HT-29 (cell line): ENCODE measurements at places on chromosomes 4 and X. TPM values are rescaled to one million over a fixed set of nuclear protein-coding genes. Genes with fewer than 3 reads are reported as not detected.

DNA sequence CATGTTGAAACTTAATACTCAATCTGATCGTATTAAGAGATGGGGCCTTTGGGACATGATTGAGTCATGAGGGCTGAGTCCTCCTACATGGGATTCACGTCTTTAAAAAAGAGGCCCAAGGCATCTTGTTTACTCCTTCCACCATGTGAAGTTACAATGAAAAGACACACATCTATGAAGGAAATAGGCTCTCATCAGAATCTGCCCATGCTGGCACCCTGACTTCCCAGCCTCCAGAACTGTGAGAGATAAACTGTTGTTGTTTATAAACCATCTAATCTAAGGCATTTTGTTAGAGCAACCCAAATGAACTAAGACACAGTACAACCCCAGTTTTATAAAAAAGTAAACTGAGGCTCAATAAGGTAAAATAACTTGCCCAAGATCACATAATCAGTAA lies 32.3 kb downstream of the PPP3CA start:
- no peak for DNase-seq

UGT2B15 gene
- 0.28 TPM in 1 of 2 replicates, not detected in the other for total RNA-seq

CSAG2 gene
- not detected in 2 replicates for total RNA-seq

DNA sequence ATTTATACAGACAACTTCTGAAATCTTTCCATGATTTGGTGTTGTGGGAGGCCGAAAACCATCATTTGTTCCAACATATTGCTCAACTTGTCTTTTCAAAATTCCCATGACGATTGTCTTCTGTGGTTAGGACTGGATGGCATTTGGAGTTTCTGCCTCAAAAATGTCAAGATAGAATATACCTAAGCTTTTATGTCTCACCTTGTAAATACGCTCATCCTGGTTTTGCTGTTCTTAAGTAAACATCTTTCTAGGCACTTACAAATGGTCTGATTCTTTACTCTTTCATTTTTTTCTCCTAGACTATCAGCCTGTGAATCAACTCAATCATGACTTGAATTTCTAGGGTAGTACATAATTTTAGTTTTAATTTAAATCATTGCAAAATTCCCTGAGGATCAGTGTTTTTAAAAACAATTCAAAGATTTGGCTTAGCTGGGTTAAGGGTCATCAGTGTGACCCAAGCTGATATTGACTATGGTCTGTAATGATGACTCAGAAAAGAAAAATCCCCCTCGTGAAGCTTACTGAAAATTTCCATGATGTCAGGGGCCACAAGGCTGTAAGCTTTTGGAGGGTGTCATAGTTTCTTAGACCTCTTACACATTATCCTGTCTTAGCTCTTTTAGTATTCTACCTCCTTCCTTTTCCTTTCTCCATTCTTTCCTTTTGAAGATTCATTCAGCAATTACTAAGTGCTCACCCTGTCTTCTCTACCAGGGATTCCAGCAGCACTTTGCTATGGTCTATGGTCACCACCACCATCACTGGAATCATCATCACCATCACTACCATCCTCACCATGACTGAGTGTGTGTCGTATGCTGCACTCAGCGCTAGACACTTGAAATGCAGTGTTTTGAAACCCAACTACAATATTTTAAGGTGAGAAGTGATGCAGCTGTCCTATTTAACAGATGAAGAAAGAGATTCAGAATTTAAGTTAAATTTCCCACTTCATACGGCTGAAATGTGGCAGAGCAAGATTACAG lies 124.4 kb downstream of the CPE start:
- DNase-seq, result no peak

IRS4 gene
- total RNA-seq, result not detected in 2 replicates

DNA sequence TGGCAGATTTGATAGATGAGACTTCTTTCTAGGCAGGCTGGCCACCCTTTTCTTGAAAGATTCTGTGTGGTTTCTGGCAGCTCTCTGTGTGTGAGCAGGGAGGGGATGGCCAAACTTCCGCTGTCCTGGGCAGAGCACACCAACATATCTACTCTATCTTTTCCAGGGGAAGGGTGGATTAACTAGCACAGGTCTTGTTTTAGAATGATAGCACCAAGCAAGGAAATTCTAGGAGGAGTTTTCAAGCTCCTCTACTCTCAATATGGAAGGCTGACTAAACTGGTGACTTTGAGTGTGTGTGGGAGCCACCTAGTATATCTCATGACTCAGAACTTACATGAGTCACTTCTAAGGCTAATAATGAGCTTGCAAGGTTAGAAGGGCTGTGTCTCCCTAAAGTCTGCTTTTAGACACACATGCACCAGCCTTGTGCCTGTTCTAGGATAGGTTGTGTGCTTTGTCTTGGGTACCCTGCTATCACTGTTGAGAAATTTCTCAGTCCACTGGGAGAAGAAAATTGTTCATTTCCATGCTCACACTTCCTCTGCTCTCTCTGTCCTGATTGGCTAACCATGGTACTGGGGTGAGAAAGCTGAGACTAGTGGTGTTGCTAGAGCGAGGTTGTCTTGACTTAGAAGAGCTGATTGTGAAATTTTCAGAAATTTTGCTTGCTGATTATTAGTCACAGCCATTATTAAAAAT lies 72.9 kb downstream of the YIPF6 start:
- peak; percentile 46 for DNase-seq

GAGE1 gene
- not detected in 2 replicates for total RNA-seq

DNA sequence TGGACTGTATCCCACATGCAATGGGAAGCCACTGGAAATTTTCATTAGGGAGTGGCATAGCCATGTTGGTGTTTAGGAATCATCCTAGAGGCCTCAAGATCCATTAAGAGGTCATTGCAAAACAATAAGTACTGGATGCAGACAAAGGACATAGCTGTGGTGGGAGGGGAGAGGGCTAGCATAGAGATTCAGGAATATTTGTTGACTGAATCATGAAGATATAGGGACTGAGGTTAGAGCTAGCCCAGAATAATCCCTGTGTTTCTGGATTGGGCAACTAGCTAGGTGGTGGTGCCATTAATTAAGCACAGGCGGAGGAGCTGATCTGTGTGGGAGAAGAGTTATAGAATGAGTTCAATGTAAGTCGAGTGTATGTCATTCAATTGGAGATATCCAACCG lies 135.0 kb downstream of the RAB28 start:
- DNase-seq, result no peak

GRCh38 chrX:78378476-78379115 lies 51.2 kb upstream of the CYSLTR1 start:
- no peak for DNase-seq

DNA sequence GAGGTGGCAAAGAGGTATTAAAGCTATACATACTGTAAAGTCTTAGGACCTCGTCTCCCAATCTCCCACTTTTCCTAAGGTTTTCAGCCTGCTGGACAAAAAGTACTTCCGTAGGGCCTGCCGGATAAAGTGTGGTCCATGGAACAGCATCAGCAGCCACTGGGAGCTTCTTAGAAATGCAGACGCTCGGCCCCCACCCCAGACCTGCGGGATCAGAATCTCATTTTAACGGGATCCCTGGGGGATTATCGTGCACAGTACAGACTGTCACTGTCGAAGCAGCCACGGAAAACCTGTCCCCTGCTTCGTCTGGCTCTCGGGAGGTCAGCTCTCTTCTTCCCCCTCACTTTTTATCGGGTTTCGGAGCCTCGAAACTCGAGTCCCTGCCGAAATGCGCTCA lies 802 bp downstream of the ADGRG2 start:
- no peak for DNase-seq

CD38 gene
- total RNA-seq, result 0.05 TPM in 1 of 2 replicates, not detected in the other

SHROOM3 gene
- total RNA-seq, result 62.1 and 70.6 TPM in 2 replicates

GRCh38 chr4:141090473-141090872 lies 42.8 kb downstream of the RNF150 start:
- DNase-seq, result no peak

DNA sequence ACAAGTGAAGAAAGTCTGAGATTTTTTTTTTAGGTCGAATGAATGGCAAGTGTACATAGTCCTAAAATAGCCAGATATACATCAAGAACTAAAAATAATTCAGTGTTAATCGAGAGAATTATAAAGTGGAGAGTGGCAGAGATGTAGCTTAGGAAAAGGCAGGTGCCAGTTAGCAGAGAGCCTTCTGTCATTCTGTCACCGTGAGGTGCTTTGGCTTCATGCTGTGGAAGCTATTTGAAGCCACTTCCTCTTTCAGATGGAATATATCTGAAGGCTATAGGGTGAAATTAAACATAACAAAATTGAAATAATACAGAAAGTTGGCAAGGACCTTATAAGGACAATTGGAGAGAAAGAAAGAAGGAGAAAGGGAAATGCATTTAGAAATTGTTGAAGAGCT lies 756.3 kb downstream of the CCSER1 start:
- no peak for DNase-seq

DNA sequence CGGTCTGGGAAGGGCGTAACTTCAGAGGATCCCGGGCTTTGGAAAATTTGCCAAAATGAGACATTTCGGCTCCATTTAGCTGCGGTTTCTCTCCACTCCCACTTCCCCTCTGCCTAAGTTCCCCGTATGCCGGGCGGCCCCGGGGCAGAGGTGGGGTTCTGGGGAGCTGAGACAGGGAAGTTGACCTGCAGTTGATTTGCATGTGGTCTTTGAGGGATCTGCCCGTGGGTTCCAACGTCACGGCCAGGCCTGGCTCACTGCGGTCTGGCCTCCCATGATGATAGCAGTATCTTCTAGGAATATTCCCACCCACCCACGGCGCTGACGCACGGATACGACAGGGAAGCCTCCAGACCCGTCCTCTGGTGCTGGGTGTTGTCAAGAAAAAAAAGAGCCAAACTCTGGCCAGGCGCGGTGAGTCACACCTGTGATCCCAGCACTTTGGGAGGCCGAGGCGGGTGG lies 27.3 kb upstream of the CRLF2 start:
- DNase-seq, result no peak

- no peak for DNase-seq
Measured at GRCh38 chr4:187491959-187492358, 503.6 kb upstream of the ZFP42 start.

TRIM60 gene
- total RNA-seq, result not detected in 2 replicates

SOD3 gene
- 2.0 and 3.3 TPM in 2 replicates for total RNA-seq

- DNase-seq, result no peak
Measured at GRCh38 chr4:108527723-108528122, 92.7 kb upstream of the RPL34 start.

- no peak for DNase-seq
Measured at GRCh38 chrX:83509254-83509801, 1.2 kb downstream of the POU3F4 start.

DNA sequence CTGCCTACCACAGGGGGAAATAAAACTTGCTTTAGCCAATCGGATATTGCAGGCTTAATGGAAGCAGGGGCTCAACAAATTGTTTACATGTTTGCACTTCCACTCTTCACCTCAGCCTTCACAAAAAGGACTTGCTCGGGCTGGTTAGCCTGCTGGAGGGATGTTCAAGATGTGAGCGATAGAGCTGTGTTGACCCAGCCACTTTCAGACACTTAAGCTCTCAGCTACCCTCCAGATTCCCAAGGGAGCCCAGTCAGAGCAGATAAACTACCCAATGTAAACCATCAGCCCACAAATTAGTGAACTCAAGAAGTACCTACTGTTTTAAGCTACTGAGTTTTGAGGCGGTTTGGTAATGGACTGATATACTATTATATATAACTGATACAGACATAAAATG lies 508.4 kb upstream of the FTHL17 start:
- no peak for DNase-seq
